ENCODE measurements at places on chromosomes 4 and X. TPM values are rescaled to one million over a fixed set of nuclear protein-coding genes. Genes with fewer than 3 reads are reported as not detected.

GRCh38 chr4:107269175-107269574 lies 233.1 kb upstream of the DKK2 start:
- no peak for DNase-seq

- no peak for DNase-seq
Observed at GRCh38 chr4:30696191-30696590, 24.0 kb upstream of the PCDH7 start.

DNA sequence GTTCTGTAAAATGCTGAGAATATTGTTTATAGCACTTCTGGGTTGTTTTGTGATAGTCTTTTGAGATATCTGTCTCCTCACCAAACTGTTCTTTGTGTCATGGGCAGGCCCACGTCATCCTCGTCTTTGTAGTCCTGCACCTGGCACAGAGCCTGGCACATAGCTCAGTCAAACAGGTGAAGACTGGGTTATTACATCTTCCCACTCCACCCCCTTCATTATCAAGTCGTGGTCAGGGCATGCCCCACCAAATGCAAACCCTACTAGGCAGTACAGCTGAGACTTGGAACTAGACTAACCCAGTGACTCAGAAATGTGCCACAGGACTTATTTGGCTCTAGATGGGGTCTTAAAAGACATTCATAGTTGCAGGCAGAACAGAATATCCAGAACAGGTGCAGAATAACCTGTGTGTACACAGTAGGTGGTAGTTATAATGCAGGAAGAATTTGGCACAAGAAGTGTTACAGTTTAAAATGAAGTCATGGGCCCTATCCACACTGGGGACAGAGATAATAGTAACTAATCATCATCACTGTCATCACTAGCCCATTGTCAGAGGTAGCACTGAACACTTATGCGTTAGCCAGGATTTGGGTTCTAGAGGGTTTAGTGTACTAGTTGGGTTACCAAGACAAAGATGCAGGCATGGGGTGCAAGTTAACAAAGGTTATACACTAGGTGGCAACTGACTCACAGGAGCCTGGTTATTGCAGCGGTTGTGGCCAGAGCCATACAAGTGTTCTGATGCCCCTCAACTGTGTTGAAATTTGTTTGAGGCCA lies 74.9 kb downstream of the TBL1X start:
- DNase-seq = no peak

DNA sequence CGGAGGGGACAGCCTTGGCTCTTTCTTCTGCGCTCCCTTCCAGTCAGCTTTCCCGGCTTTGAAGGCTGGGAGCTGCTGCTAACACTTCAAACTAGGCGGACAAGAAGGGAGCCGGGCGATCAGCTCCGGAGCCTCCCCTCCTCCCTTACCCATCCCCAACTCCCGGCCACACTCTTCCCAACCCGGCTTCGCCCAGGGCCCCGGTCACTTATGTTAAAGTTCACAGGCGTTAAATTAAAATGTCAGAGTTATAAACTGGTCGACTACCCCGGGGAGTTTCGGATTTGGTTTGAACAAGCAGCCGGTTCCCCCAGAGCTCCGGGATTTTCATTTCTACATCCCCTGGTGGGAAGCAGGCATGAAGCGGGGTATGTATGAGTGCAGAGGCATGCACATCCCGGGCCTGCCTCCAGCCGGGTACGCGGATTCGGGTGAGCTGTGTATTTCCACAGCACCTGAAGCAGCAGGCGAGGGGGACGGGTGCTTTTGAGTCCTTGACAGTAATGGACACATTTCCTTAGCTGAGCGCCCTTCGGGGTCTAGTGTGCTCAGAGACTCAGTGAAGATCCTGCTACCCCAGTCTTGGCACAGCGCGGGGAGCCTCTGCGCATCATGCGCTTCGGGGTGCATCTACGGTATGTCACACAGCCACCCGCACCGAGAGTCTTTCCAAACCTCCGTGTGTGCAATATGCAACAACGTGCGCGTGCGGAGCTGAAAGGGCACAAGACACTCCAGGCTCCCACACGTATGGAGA lies 880 bp downstream of the UNC5C start:
- peak; percentile 68 for DNase-seq

- DNase-seq = peak; percentile 48
Observed at GRCh38 chrX:151752847-151753246, 18.3 kb downstream of the CNGA2 start.

- DNase-seq = no peak
Observed at GRCh38 chrX:118570209-118570608, 74.6 kb downstream of the DOCK11 start.

GRCh38 chr4:145230726-145231125 lies 50.3 kb upstream of the OTUD4 start:
- DNase-seq = no peak

GRCh38 chr4:177282284-177282835 lies 27.3 kb upstream of the NEIL3 start:
- no peak for DNase-seq

DNA sequence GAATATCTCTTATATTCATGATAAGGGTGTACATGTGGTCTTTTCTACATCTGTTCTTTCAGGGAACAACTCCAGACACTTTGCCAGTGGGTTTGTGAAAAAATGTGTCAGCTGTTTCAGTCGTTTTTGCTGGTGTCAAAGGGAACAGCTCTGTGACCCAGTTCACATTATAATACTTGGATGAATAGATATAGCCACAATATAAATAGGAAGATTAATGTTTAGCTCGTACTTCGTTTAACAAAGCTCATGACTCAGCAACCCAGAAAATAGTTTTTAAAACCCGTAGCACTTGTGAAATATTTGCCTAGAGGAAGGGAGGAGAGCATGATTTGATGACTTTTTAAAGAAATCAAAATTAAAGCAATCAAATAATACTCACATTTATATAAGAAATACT lies 7.9 kb downstream of the LIAS start:
- no peak for DNase-seq

GRCh38 chrX:57918750-57919436 lies 8.6 kb upstream of the ZXDA start:
- DNase-seq = no peak

DNA sequence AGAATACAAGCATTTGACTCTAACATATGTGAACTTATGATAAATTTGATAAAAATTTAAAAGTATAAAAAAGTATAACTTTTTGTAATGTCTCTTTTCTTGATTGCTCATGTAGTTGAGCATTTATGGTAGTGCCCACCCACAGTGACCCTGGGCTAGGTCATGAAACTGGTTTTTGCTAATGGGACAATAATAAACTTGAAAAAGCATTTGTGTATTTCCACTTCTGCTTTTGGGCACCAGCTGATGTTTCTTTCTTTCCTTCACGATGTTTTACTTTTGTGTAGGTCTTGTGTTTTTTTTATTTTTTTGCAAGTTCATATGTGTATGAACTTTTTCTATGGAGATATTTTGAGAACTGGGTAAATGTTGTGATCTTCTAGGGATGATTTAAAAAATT lies 313.1 kb downstream of the CBLL2 start:
- no peak for DNase-seq

DNA sequence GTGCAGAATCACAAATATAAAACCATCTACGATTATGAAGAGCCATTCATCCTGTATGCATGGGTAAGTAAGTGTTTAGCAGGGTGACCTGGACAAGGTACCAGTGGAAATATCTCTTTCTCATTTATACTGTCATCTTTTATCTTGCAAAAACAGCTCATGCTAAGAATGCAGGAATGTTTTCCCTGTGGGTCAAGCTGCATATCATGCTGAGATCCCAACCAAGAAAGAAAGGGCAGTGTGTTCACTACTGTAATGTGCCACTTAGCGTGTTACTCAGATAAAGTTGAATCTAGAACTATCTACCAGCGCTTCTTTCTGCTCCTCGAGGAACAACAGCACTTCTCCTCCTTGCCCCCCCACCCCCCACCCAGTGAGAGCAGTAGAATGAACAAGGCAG lies 212.7 kb upstream of the TBL1X start:
- DNase-seq = no peak

DNA sequence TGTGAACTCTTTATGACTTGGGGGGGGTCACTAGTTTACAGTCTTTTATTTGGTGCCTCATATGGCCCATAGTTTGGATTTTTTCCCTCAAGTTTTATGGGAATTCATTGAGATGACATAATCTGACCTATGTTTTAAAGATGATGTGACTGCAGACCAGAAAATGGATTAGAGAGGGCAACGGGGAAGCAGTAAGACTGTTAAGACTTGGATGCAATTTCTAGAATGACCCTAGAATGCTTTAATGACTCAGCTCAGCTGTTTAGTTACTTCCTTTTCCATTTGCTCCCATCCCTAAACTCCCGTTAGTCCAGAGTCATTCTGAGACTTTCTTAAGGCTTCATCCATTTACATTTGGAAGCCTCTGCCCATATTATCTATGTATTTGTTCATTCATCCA lies 59.9 kb upstream of the PDGFRA start:
- DNase-seq = no peak

- DNase-seq = no peak
Observed at GRCh38 chr4:118918388-118918787, 29.7 kb downstream of the SYNPO2 start.

UCHL1 gene
- total RNA-seq = 126 TPM

HSFX2 gene
- total RNA-seq = not detected

COQ2 gene
- 15.1 TPM for total RNA-seq

MTNR1A gene
- not detected for total RNA-seq
